ENCODE measurements at places on chromosomes 1 and 21. TPM values are rescaled to one million over a fixed set of nuclear protein-coding genes. Genes with fewer than 3 reads are reported as not detected.

DNA sequence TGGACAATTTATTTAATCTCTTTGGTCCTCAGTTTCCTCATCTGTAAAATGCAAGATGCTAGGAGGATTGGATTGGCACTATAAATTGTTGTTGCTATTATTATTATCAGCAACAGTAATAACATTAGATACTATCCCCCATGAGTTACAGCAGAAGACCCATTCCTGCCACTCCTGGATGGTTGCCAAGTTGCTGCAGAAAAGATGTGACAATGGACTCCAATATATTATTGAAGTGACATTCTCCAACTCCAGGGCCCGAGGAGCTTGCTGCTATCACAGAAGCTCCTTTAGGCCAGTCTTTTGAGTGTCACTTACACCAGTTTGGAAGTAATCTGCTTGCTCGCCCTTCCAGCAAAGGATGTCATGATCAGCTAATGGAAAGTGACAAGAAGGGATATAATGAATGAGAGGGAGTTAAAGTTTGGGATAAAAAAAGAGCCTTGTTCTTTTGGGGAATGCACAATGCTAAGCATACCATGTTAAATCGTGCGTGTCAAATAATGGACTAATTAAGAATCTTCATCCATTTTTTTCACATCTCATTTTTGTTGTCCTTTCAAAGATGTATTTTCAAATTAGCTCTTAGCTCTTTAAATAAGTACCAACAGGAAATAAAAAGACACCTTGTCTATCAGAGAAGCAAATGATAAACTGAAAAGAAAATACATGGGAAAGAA, 19.5 kb upstream of the PROX1 start:
- peaks cover 24% of the 10 kb centered on the region for H3K27me3 ChIP-seq
- H3K27ac ChIP-seq = no peak overlapping the region
- H3K36me3 ChIP-seq = no peaks in the 10 kb centered on the region
- no peak overlapping the region for H3K4me3 ChIP-seq

GRCh38 chr1:91763252-91763651, 122.7 kb downstream of the TGFBR3 start:
- no peak overlapping the region for H3K4me3 ChIP-seq
- H3K36me3 ChIP-seq = no peaks in the 10 kb centered on the region
- no peaks in the 10 kb centered on the region for H3K27me3 ChIP-seq
- no peak overlapping the region for H3K27ac ChIP-seq
- DNase-seq = no peak

- H3K36me3 ChIP-seq = peaks cover 1% of the 10 kb centered on the region
- no peak overlapping the region for H3K27ac ChIP-seq
- H3K4me3 ChIP-seq = no peak overlapping the region
- DNase-seq = no peak
- peaks cover 3% of the 10 kb centered on the region for H3K4me1 ChIP-seq
Observed at GRCh38 chr1:79100385-79100784, 93.9 kb upstream of the ADGRL4 start.

GRCh38 chr1:192610112-192610889, 25.6 kb upstream of the RGS13 start:
- H3K4me3 ChIP-seq = no peak overlapping the region
- no peaks in the 10 kb centered on the region for H3K4me1 ChIP-seq
- no peak for DNase-seq
- H3K27me3 ChIP-seq = no peaks in the 10 kb centered on the region
- no peak overlapping the region for H3K27ac ChIP-seq
- no peaks in the 10 kb centered on the region for H3K36me3 ChIP-seq

GRCh38 chr1:104884939-104885338, 1135.2 kb downstream of the AMY1C start:
- H3K36me3 ChIP-seq = no peaks in the 10 kb centered on the region
- H3K4me3 ChIP-seq = no peak overlapping the region
- H3K27ac ChIP-seq = peak overlapping the region; percentile 63
- H3K4me1 ChIP-seq = peaks cover 7% of the 10 kb centered on the region
- no peaks in the 10 kb centered on the region for H3K27me3 ChIP-seq

GRCh38 chr1:154736841-154737240, 128.9 kb upstream of the ADAR start:
- no peaks in the 10 kb centered on the region for H3K36me3 ChIP-seq
- peaks cover 26% of the 10 kb centered on the region for H3K27me3 ChIP-seq
- no peak overlapping the region for H3K4me3 ChIP-seq
- H3K27ac ChIP-seq = no peak overlapping the region
- no peak for DNase-seq

GRCh38 chr1:18348354-18348753, 132.4 kb upstream of the KLHDC7A start:
- no peak overlapping the region for H3K27ac ChIP-seq
- no peak for DNase-seq
- H3K4me3 ChIP-seq = no peak overlapping the region
- H3K36me3 ChIP-seq = no peaks in the 10 kb centered on the region
- H3K27me3 ChIP-seq = peaks cover 1% of the 10 kb centered on the region
- no peaks in the 10 kb centered on the region for H3K4me1 ChIP-seq

The PAPPA2 gene
- 1.00 TPM for total RNA-seq

The FNDC5 gene
- total RNA-seq = 4.6 TPM

The KRTAP19-1 gene
- total RNA-seq = not detected

- peaks cover 42% of the 10 kb centered on the region for H3K27me3 ChIP-seq
- DNase-seq = no peak
- no peaks in the 10 kb centered on the region for H3K36me3 ChIP-seq
- H3K4me1 ChIP-seq = no peaks in the 10 kb centered on the region
- no peak overlapping the region for H3K27ac ChIP-seq
Observed at GRCh38 chr1:29357452-29357851, 121.1 kb downstream of the PTPRU start.

DNA sequence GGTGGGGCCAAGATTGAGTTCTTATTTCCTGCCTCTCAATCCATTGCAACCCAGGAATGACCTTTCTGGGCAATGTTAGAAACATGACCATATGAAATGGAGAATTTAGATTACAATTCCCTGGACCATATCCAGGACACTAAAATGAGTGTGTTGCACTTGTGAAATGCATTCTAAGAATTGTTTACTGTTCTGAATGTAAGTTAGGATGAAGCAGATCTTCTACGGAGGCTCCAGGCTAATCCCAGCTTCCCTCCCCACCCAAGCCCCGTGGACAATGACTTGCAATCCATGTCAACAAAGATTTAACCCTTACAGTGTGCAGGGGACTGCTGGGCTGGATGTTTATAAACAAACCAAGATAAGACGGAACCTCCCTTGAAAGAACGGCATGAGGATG, 31.7 kb upstream of the HAO2 start:
- DNase-seq = no peak
- no peak overlapping the region for H3K4me3 ChIP-seq
- no peaks in the 10 kb centered on the region for H3K36me3 ChIP-seq
- H3K27me3 ChIP-seq = no peaks in the 10 kb centered on the region
- H3K27ac ChIP-seq = no peak overlapping the region
- H3K4me1 ChIP-seq = no peaks in the 10 kb centered on the region

The EFNA3 gene
- total RNA-seq = 4.5 TPM

- no peak for DNase-seq
- H3K4me1 ChIP-seq = peaks cover 43% of the 10 kb centered on the region
- no peaks in the 10 kb centered on the region for H3K36me3 ChIP-seq
- H3K27me3 ChIP-seq = no peaks in the 10 kb centered on the region
- H3K27ac ChIP-seq = no peak overlapping the region
Observed at GRCh38 chr1:39105841-39106765, 80.0 kb downstream of the NDUFS5 start.

GRCh38 chr1:20626524-20626923, 6.7 kb upstream of the PINK1 start:
- H3K36me3 ChIP-seq = no peaks in the 10 kb centered on the region
- no peak overlapping the region for H3K27ac ChIP-seq
- no peaks in the 10 kb centered on the region for H3K4me1 ChIP-seq
- DNase-seq = no peak
- no peak overlapping the region for H3K4me3 ChIP-seq

- H3K4me1 ChIP-seq = peaks cover 24% of the 10 kb centered on the region
- no peaks in the 10 kb centered on the region for H3K36me3 ChIP-seq
- H3K4me3 ChIP-seq = no peak overlapping the region
- DNase-seq = no peak
- H3K27ac ChIP-seq = no peak overlapping the region
Observed at GRCh38 chr1:118113261-118113660, 71.8 kb downstream of the SPAG17 start.

The NUP210L gene
- total RNA-seq = 0.19 TPM

DNA sequence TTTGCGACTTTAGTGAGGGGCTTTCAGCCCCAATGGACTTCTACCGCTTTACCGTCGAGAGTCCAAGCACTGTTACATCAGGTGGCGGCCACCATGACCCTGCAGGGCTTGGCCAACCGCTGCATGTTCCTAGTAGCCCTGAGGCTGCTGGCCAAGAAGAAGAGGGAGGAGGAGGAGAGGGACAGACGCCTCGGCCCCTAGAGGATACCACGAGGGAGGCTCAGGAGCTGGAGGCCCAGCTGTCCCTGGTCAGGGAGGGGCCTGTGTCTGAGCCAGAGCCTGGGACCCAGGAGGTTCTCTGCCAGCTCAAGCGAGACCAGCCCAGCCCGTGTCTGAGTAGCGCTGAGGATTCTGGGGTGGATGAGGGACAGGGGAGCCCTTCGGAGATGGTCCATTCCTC, 8.6 kb upstream of the SLC25A34 start:
- H3K4me3 ChIP-seq = no peak overlapping the region
- no peak overlapping the region for H3K27ac ChIP-seq
- peaks cover 27% of the 10 kb centered on the region for H3K36me3 ChIP-seq
- H3K4me1 ChIP-seq = peaks cover 9% of the 10 kb centered on the region

DNA sequence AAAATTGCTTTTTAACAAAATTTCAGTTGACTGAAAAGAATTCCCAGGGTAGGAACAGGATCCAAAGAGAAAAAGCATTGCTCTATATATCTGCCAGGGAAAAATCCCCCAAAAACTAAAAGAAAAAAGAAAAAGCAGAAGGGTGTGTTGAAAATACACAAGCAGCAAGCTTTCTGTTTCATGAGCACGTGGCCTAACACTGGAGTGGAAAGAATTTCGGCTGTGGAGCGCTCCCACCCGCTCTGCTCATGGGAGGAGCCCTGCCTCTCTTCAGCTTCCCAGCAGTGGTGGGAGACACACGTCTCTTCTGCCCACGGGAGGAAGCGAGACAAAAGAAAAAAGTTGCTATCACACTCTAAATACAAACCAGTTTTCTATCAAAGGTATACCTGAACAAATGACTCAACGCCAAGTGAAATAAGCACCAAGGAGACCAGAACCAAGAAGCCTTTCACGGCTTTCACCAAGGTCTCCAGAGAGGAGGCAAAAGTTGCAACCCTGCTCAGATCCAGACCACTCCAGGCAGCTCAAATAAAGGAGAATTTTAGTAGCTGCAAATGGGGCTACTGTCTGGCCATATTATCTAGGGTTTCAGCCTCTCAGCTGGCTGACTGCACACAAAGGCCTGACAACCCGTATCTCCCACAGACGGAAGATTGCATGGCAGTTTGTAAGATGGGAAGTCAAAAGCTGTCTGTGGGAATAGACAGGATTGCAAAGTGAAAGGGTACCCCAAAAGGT, 29.5 kb upstream of the ZNF496 start:
- H3K27ac ChIP-seq = peak overlapping the region; percentile 86
- peaks cover 36% of the 10 kb centered on the region for H3K4me1 ChIP-seq
- H3K36me3 ChIP-seq = peaks cover 3% of the 10 kb centered on the region
- H3K4me3 ChIP-seq = peak overlapping the region; percentile 13

- no peaks in the 10 kb centered on the region for H3K27me3 ChIP-seq
- no peak for DNase-seq
- no peak overlapping the region for H3K4me3 ChIP-seq
- no peak overlapping the region for H3K27ac ChIP-seq
- peaks cover 2% of the 10 kb centered on the region for H3K36me3 ChIP-seq
Observed at GRCh38 chr1:244768804-244769203, 66.7 kb upstream of the COX20 start.

DNA sequence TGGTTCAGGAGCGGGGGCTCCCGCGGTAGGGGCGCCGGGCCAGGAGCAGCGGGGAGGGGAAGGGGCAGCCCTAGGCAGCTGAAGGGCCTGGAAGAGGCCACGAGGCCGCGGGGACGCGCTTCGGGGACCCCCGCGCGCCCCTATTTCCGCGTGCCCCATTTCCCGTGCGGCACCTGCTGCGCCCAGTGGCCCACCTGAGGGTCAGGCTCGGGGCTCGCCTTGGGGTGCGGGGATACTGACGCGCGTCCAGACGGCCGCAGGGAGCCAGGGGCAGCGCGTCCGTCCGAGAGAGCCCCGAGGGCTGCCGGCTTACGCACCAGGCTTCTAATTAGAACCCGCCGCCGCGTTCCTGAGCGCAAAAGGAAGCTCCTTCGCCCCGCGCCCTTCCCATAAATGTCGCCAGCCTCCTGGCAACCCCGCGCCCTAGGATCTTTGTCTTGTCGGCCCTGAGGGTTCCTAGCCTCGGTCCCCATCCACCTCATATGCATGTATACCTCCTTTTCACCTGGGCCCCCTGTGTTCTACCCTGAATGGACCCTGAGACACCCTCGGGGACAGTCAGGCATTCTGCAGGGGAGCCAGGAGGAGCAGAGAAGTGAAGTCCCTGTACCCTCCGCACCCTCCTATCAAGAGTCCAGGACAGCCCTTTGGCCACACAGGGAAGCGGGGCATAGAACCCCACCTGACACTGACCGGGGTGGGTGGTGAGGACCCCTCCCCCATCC, 1.8 kb downstream of the WNT3A start:
- no peak overlapping the region for H3K4me3 ChIP-seq
- H3K4me1 ChIP-seq = peaks cover 4% of the 10 kb centered on the region
- DNase-seq = no peak
- H3K36me3 ChIP-seq = no peaks in the 10 kb centered on the region
- H3K27ac ChIP-seq = no peak overlapping the region

The DUSP12 gene
- total RNA-seq = 19.3 TPM

The IQCC gene
- total RNA-seq = 2.0 TPM

The HES2 gene
- total RNA-seq = 0.36 TPM

DNA sequence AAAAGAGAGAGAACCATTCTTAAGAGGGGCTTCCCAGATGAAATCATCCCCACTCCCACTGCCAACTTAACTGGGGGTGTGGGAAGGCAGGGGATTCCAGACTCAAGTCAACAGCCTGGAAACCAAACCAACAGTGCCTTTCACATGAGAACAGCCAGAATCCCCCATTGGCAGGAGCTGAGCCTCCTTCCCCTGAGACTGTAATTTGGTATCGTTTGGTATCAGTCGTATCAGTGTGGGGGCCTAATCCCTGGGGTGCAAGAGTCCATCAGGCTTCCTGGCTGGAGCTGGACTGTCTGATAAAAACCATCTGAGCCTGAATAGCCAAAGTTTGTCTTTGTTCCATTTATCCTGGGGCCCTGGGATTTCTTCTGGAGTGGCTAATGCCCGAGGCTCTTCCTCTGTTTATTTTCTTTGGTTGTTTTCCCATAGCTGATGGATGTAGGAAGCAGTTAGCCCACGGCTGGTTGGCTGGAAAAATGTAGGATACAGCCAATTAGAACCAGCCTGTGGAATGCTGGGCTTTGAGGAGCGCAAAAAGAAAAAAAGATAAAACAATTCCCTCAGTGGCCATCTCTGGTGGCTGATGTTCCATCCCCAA, 84.6 kb downstream of the LAMC2 start:
- DNase-seq = no peak
- H3K27me3 ChIP-seq = no peaks in the 10 kb centered on the region
- H3K27ac ChIP-seq = peak overlapping the region; percentile 61
- no peak overlapping the region for H3K4me3 ChIP-seq
- H3K36me3 ChIP-seq = no peaks in the 10 kb centered on the region

GRCh38 chr1:14111121-14111520, 411.1 kb downstream of the PRDM2 start:
- no peaks in the 10 kb centered on the region for H3K4me1 ChIP-seq
- no peaks in the 10 kb centered on the region for H3K27me3 ChIP-seq
- H3K36me3 ChIP-seq = no peaks in the 10 kb centered on the region
- no peak overlapping the region for H3K4me3 ChIP-seq

- H3K4me3 ChIP-seq = no peak overlapping the region
- peaks cover 3% of the 10 kb centered on the region for H3K36me3 ChIP-seq
- no peak for DNase-seq
- no peaks in the 10 kb centered on the region for H3K4me1 ChIP-seq
- H3K27ac ChIP-seq = no peak overlapping the region
Observed at GRCh38 chr21:17854745-17855144, 35.6 kb upstream of the C21orf91 start.

All from chondrocyte (in vitro differentiated cells).